ENCODE measurements at places on chromosomes 6 and 20.

DNA sequence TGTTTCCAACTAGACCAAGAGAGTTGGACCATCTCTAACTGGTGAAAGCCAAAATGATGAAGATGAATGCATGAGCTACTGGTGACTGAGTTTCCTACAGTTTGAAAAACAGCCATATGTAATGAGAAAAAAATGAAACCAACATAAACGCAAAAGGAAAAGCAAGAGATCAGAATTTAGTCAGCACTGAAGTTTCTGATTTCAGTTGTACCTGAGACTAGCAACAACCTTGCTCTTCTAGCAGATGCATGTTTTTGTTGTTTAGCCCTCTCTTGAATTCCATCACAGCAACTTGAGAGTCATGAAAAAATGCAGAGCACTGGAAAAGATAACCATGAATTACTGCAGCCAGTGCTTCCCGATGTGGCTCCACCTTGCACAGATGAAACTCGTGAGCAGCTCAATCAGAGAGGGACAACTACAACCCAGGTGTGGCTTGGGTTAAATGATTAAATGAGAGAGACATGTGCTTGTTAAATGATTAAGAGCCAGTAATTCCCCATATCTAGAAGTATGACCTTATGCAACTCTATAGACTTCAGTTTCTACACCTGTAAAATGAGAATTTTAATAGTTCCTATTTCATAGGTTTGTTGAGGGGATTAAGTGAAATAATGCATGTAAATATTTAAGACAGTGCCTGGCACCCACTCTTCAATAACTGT is 104.8 kb downstream of the ELOVL4 start:
- DNase-seq = no peak

GRCh38 chr6:114281496-114281895 is 61.3 kb downstream of the HS3ST5 start:
- DNase-seq = peak; percentile 64

DNA sequence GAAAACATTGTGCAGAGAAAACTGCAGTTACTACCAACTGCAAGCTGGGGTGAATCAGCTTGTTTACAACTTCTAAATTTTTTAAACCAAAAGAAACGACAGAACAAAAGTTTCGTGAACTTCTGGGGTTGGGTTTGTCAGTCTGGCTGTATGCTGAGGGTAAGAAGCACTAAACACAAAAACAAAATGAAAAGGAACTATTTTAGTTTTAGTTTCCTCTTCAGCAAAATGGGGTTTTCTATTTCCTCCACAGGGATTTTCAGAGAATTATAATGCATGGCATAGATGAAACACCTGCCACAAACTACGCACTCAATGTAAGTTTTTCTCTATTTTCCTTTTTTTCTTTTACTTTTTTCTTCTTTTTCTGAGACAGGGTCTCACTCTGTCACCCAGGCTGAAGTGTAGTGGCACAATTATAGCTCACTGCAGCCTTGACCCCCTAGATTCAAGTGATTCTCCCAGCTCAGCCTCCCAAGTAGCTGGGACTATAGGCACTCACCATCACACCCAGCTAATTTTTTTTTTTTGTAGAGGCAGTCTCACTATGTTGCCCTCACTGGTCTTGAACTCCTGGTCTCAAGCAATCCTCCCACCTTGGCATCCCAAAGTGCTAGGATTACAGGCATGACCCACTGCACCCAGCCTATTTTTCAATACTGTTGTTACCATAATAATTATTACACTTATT is 40.6 kb downstream of the CGA start:
- no peak for DNase-seq

DNA sequence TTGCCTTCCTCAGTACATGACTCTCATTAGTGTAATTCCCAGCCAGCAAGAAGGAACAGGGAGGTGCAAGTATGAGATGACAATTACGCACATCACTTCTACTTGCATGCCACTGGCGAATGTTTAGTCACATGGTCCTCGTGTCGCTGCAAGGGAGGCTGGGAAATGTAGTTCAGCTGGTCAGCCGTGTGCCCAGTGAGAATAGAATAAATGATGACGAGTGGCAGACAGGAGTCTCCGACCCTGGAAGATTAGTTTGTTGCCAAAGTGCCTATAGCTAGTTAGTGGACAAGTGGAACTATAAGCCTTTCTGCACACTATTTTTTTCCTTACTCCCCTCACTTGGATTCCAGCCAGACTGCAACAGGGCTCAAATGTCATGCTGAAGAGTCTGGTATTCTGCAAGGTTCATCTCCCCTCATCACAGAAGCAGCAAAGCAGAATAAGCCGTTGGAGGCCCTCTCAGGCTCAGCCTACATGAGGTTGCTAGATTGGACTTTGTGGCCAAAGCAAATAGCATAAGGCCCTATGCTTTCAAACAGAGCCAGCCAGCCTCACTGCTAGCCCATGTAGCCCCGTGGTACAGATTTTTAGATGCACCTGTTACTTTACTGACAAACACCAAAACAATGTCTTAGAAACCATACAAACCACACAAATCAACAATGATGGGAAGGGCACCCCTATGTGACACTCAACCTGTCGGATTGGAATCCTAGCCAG is 9.7 kb downstream of the LINC00237 start:
- peak; percentile 67 for DNase-seq

- no peak for DNase-seq
These were observed 29.4 kb downstream of the TIAM2 start for GRCh38 chr6:155024391-155025027.

Measured in BE2C (cell line).